Left hindlimb (tissue), 1 donor: ENCODE measurements at places on chromosomes 2 and 18.

DNA sequence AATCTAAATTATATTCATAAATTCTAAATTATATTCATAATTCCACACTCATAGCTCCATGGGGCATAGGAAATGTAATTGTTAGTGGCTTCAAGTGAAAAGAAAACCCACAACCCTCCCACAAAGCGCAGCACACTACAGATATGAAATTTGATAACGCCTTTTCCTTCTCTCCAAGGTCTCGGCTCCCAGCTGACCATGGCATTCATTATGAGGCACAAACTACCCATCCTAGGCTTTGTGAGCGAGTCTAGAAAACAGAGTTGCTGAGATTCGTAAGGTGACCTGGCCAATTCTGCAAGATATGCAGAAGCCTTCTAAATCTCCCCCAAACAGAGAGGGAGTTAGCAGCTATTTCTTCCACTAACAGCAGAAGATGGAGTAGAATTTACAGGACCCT is 5.4 kb downstream of the NPPC start:
- no peak for DNase-seq

DNA sequence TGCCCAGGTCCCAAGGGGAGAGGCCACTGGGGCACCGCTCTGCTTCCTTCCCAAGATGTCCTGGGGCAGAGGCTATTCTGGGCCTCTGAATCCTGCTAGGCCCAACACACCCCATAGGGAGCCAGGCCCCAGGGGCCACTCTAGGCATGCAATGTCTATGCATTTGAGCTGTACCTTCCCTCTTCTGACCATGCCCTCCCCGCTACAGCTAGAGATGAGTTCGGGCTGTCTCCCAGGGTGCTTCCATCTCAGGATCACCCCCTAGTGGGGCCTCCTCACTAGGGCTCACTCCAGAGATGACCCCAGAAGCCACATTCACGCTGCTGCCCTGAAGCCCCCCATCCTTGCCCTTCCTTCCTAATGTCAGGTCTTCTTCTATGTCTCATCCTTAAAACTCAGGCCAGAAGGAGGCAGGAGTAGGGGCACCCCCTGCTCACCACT is 54.4 kb downstream of the TNS1 start:
- peak; percentile 15 for DNase-seq

GRCh38 chr2:211436182-211436581 is 879.8 kb downstream of the CPS1 start:
- no peak for DNase-seq

- no peak for DNase-seq
Observed at GRCh38 chr2:152615177-152615576, 102.1 kb downstream of the PRPF40A start.

DNA sequence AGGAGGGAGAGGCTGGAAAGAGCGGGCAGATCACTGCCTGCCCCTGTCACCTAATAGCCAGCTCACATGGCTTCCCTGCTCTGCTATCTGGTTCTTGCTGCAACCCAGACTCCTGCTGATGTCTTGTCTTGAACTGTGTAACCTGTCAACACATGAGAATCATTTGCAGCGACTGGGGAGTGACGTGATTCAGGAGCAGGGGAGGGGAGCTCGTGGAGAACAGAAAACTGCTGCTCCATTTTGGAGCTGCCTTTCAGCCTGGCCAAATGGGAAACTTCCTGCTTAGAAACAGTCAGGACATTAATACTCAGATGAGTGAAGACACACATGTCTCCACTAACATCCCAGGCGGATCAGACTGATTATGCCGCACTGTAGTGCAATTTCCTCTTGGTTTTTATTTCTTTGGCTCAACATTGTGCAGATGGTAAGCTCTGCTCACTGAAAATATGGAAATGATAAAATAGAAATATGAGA is 38.1 kb downstream of the RPL37A start:
- DNase-seq = peak; percentile 64

DNA sequence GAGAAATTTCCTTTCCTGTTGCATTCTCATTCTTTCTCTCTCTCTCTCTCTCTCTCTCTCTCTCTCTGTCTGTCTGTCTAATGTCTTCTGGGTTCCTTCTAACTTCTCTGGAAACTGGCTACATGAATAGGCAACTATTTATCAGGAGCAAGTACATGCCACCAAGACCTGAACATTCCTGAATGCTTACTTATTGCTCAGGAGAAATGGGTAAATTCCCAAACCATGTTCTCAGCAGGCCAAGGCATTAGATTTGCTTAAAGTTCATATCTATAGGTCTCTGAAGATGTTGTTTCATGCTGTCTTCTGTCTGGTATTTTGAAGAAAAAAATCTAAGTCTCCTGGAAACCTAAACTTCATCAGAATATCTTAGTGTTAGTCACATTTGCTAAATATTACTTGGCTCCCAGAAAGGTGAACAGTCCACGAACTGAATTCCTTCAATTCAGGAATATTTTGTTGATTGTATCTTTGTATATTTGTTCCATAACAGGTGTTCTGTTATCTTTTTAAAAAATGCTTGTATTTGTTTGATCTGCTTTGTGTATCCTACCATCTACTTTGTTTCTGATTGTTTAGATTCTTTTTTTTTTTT is 77.2 kb upstream of the FIGN start:
- no peak for DNase-seq

GRCh38 chr2:207528980-207529329 is 807 bp upstream of the CREB1 start:
- DNase-seq = no peak

DNA sequence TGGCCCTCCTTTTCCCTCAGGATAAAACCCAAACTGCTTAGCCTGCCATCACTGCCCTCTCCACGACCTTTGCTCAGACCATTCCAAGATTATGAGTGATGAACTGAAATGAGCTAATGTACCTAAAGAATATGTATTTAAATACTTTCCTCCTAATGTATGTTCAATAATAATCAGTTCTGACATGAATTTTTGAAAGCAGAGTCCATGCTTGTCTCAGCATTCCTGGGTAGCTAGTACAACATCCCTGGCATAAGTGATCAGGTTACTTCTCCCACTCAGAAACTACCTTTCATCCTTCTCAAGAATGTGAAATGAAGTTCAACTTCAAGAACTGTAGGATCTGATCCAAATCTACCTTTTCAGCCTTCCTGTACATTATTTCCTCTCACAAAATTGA is 103.6 kb downstream of the UNC80 start:
- no peak for DNase-seq

GRCh38 chr2:136932700-136933099 is 167.4 kb downstream of the THSD7B start:
- no peak for DNase-seq

DNA sequence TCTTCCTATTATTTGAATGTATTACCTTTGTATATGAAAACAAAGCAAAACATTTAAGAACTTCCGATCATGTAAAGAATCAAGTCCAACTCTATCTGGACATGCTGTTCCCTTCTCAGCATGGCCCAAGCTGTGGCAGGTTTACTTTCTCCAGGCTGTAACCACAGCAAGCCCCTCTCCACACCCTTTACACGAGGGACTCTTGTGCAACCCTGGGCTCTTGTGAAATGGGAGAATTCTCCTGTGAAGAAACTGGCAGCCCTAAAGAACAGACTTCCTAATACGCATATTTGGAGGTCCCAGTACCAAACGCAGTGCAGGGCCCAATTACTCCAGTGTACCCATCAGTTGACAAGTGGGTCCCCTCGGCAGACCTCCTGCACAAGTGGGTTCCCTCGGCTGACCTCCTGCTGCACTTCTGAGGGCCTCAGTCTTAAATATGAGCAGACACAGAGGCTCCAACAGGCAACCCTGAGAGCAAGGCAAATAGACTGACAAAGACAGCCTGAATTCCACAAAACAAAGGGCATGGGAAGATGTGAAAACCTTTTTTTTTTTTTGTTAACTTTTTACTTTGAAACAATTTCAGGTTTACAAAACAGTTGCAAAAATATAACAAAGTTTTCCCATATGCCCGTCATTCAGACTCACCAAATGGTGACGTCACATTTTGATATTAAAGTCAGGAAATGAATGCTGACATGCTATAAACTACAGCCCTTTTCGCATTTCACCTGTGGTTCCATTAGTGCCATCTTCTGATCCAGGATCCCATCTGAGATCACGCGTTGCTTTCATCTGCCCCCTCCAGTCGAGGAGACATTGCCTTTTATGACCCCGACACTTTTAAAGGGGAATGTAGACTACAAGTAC is 78.2 kb downstream of the FBXO15 start:
- DNase-seq = no peak

DNA sequence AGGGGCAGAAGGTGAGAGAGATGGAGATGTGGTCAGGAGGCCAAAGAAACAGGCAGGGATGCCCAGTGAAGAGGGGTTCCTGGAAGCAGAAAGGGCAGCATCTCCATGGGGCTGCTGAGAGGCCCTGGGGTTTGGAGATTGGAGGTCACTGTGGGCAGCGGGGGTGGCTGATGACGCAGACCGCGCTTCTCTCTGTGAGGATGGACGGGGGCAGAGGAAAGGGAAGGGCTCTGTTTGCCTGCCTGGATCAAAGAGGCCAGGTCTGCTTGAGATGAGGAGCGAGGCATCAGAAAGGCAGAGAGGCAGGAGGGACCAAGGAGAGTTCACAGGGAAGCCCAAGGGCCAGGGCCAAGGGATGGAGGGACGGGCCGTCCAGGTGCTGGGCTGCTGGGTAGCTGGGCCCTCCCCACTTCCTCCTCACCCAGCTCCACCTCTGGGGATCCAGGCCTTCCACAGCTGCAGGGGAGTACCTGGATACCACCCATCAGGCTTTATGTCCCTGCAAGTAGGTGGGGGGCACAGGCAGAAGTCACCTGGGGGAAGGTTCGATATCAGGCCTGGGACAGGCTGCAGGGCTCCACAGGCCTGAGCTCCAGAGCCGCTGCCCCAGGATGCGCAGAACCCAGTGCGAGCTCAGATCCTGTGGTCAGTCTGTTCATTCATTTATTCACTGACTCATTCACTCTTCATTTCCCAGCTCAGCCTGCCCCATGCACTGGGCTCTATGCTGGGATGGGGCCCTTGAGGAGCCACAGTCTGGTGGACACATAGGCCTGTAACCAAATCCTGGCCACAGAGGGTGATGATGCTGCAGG is 30.6 kb downstream of the ADRA2B start:
- DNase-seq = no peak

- DNase-seq = no peak
Observed at GRCh38 chr18:11883153-11883552, 25.0 kb downstream of the MPPE1 start.

GRCh38 chr2:237131749-237132533 is 46.3 kb downstream of the COPS8 start:
- no peak for DNase-seq

GRCh38 chr2:171281110-171281509 is 120.4 kb upstream of the TLK1 start:
- no peak for DNase-seq

DNA sequence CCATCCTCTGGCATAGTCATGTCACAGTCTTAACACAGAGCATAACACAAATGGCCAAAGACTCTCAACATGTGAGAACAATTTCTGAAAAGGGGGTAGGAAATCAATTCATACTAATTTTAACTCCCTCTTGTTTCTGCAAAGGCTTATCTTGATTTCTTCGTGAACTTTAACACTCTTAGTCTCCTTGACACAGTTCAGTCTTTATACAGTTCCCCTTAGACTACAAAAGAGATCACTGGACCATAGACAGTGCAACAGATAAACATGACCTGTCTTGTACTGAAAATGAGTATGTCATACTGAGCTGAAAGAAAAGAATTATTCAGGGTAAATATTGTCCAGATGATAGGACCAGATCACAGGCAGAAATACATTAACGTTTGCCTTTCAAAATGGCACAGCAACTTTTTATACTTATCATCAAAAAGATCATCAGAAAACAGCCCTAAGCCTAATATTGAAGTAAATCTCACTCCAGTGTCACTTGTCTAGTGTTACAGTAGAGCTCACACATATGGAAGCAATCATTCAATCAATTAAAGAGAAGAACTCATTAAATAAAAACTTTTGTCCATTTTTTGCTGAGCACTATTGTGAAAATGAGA is 56.4 kb upstream of the VRK2 start:
- no peak for DNase-seq

DNA sequence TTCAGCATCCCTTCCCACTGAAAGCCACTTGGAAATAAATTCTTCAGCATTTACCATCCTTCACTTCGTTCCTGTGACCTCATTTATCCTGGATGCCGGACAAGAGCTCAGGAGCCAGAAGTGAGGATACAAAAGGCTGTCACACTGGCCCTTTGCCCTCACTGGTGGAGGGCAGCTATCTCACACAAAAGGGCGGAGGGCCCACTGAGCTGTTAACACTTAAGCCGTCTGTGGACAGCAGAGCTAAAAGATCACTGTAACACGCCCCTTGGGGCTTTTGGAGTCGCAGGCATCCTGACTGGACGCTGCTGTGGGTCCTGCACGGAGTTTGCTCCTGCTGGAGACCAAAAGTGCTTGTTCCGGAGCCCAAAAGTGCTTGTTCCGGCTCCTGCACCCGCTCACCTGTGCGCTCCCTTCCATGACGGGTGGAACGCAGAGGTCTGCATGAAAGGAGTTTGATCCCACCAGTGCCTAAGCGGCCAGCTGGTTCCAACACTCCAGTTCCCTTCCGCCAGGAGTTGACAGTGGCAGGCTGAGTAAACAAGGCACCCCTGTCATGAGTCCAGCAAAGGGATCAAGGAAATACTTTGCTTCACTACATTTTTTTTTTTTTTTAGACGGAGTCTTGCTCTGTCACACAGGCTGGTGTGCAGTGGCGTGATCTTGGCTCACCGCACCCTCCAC is 572.0 kb upstream of the LINC00305 start:
- no peak for DNase-seq

- no peak for DNase-seq
Observed at GRCh38 chr2:38030635-38031355, 45.2 kb downstream of the CYP1B1 start.

GRCh38 chr2:9311488-9311887 is 104.9 kb downstream of the ASAP2 start:
- peak; percentile 65 for DNase-seq

GRCh38 chr18:65752625-65753325 is 2.0 kb downstream of the CDH7 start:
- DNase-seq = no peak

DNA sequence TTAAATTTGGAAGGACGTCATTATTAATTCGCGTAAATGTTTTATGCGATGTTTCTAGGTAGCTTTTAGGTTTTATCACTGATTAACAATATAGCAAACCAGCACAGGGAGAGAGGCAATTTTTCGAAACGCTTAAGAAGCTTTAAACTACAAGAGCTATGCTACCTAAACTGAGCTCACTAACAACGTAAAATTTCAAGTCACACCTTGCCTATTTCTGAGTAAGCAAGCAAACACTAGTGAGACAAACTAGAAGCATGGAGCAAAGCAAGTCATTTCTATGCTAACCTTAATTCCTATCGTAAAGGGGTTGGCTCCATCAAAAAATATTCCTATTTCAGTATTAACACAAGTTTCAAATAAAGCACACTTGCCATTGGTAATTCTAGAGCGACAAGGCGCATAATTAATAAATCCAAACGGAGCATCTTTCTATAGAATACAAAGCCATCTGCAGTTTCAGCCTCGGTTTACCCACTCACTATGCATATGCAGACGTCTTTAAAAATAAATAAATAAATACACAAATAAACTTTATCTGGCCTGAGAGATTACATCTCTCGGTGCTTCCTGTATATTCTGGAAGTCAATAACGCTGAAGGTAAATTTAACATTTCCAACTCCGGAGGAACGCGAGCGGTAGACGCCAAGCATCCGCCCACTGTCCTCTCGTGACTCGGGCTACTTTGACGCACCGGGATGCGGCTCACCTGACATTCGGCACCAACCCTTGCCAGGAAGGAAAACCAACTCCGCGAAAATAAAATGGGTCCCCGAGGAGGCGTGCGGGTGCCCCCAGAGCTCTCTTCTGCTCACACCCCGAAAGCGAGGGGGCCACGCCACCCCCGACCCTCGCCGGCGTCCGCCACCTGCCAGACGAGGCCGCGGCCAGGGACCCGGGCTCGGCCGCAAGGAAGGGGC is 947 bp downstream of the ITSN2 start:
- no peak for DNase-seq

- no peak for DNase-seq
Observed at GRCh38 chr2:25232248-25232825, 64.0 kb upstream of the POMC start.
